ENCODE measurements at places on chromosomes 3 and 15.

DNA sequence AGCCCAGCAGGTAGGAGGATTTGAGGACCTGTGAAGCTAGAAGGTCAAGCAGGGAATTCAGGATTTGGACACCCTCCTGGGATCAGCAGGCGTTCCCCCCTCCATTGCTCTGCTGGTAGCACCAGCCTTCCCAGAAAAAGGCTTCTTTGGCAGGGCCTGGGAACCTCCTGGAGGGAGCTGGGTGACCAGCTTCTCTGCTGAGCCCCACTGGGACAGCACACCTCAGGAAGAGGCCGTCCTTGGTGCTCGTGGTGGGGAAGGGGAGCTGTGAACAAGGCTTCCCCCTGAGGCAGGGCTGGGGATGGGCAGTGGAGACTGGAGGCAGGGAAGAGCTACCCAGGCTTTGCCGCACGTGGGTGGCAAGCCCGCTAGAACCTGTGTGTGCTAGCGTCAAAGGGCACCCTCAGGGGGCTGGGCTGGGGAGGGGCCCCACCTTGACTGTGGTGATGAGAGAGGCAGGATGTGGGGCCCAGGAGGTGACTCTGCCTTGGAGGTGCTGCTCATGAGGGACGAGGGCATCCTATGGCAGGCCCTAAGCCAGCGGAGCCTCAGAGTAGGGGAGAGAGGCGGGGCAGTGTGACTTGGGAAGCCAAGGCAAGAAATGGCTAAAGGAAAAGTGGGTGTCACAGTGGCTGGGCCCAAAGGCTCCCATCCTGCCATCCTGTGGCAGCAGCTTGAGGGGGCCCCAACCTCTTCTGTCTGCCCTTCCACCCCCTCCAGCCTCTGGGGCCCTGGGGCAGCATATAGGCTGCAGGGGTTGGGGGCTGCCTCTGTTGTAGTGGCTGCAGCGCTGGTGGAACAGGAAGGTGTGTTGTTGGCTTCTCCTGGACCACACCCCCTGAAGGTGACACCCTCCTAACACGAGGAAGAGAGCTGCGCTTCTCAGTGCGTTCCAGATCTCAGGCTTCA is 20.7 kb downstream of the KLF13 start:
- DNase-seq: peak; percentile 73

- no peak for DNase-seq
These were observed 82.9 kb downstream of the FSIP1 start for GRCh38 chr15:39699516-39700374.

DNA sequence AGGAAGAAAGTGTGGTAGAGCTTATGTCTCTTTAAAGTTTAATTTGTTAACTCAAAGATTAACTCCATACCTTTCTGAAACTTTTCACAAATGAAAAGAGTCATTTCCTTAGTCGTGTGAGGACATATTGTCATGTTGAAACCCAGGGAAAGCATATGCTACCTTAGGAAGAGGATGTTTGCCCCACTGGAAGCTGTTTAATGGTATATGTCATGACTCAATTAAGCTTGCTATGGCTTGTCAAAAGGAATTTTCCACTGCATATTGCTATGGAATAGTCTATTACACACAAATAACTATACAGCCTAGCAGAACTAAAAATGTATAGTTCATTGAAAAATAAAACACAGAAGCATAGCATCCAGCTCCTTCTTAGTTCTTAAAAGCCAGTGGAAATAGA is 69.9 kb downstream of the NSUN3 start:
- DNase-seq: no peak

GRCh38 chr3:191358929-191359328 is 28.6 kb upstream of the UTS2B start:
- DNase-seq: no peak

DNA sequence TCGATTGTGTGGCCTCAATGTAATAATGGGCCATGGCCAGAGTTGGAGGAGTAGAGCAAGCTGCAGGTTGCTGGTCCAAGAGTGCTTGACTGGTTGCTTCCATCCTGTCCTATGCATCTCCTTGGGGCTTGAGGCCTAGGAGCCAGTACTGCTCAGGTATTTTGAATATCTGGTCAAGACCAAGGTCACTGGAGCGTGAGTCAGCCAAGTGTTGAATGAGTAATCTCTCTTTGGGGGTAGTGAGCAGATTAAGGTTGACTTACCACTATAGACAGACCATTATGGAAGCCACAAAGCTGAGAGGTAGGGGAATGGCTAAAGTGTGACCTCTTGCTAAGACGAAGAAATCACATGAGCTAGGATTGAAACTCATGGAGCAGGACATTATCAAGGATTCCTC is 9.4 kb upstream of the PARP6 start:
- DNase-seq: no peak

DNA sequence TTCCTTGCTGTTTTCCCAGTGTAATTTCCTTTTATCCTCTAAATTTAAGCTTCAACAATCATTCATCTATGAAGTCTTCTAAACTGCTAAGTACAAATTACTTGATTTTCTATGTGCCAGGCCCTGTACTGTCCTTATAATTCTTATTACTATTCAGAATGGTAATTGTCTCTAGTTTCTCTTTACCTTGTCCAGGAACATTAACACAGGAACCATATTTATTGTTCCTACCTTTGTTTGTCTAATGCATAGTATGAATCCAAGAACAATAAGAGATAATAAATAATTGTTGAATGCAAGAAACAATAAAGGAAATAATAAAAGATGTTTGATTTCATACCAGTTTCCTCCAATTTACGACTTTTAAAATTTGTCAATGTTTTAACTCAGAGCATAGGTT is 1083.2 kb downstream of the ROBO2 start:
- DNase-seq: no peak

GRCh38 chr15:65979316-65979715 is 110.0 kb downstream of the RAB11A start:
- no peak for DNase-seq

- no peak for DNase-seq
These were observed 39.0 kb downstream of the CMSS1 start for GRCh38 chr3:99856437-99857220.
